Activated T-cell treated with anti-CD3 and anti-CD28 coated beads, Interleukin-2, amount 50 U/mL, for 72 hours (primary cell): ENCODE measurements at places on chromosomes 4 and X. TPM values are rescaled to one million over a fixed set of nuclear protein-coding genes. Genes with fewer than 3 reads are reported as not detected.

- peaks cover 8% of the 10 kb centered on the region for H3K36me3 ChIP-seq
- no peak for DNase-seq
- no peaks in the 10 kb centered on the region for H3K4me1 ChIP-seq
- H3K27ac ChIP-seq, result no peak overlapping the region
Observed at GRCh38 chr4:517806-518070, 18.7 kb downstream of the PIGG start.

DNA sequence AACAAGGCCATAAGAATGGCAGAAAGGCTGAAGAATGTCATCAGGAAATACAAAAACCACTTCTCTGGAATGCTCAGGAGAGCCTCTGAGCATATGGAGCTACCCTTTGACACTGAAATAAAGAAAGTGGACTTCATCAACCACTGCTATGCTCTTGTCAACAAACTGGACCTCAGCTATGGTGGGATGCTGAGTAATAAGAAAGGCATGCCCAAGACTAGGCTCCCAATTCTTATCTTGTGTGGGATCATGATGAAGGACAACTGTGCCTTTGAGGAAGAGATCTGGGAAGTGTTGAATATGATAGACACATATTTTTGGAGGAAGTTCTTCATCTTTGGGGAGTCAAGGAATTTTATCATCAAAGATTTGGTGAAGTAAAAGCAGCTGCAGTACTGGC lies 86.9 kb upstream of the MAGEB16 start:
- H3K4me1 ChIP-seq, result no peaks in the 10 kb centered on the region
- H3K4me3 ChIP-seq, result no peak overlapping the region
- no peak overlapping the region for H3K27ac ChIP-seq
- no peaks in the 10 kb centered on the region for H3K27me3 ChIP-seq
- H3K36me3 ChIP-seq, result no peaks in the 10 kb centered on the region

- H3K27ac ChIP-seq, result no peak overlapping the region
- no peak for DNase-seq
- H3K4me3 ChIP-seq, result no peak overlapping the region
- H3K4me1 ChIP-seq, result no peaks in the 10 kb centered on the region
Observed at GRCh38 chr4:141860974-141861373, 224.6 kb downstream of the IL15 start.

GRCh38 chrX:16204538-16204937 lies 37.3 kb downstream of the MAGEB17 start:
- no peaks in the 10 kb centered on the region for H3K36me3 ChIP-seq
- peaks cover 45% of the 10 kb centered on the region for H3K27me3 ChIP-seq
- no peak overlapping the region for H3K4me3 ChIP-seq

DNA sequence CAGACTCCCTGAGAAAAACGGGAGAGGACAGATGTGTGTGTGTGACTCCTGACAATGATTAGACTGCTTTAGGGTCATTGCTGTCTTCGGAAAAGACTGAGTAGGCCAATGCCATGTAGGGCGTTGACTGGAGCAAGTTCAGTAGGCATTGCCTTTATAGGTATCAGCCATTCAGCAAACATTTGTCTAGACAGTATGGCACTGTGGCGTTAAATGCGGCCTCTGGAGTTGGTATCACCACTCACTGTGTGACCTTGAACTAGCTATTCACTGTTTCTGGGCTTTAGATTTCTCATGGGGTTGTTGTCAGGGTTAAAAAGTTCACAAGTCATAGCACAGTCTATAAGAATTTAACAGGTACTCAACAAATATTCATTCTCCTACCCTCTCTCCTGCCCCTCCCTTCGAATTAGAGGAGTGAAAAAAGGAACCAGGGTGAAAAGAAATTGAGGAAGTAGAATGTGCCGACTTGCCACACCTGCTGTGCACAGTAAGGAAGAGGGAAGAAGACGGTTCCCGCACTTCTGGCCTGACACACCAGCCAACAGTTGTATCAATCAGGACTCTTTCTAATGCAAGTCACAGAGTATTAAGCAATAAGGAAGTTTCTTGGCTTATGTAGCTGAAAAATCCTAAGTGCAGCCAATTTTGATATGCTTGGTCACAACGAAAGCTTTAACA lies 83.2 kb upstream of the PLAC8 start:
- H3K27me3 ChIP-seq, result no peaks in the 10 kb centered on the region
- H3K36me3 ChIP-seq, result no peaks in the 10 kb centered on the region
- no peak for DNase-seq
- H3K4me3 ChIP-seq, result no peak overlapping the region
- no peak overlapping the region for H3K27ac ChIP-seq

FSTL5 gene
- total RNA-seq, result not detected

COL4A6 gene
- not detected for total RNA-seq
